ENCODE measurements at places on chromosomes 4 and X.

GRCh38 chrX:18617407-18617750 is 54.5 kb downstream of the RS1 start:
- DNase-seq, result no peak

DNA sequence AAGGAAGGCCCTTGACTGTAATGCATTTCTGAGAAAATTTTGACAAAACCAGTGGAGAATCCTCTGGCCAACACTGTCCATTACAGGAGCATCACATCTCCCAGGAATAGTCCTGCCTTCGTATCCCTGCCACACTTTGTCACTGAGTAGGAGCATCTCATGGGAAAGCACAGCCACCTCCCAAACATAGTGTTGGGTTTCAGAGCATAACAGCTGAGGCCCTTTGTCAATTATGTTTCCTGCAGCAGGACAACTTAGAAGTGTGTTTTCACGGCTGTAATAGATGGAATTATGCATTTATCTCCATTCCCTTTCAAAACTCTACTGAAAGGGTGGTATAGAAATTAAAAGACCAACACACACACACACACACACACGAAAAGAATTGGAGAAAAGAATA is 91.1 kb upstream of the SMAD1 start:
- DNase-seq, result no peak

DNA sequence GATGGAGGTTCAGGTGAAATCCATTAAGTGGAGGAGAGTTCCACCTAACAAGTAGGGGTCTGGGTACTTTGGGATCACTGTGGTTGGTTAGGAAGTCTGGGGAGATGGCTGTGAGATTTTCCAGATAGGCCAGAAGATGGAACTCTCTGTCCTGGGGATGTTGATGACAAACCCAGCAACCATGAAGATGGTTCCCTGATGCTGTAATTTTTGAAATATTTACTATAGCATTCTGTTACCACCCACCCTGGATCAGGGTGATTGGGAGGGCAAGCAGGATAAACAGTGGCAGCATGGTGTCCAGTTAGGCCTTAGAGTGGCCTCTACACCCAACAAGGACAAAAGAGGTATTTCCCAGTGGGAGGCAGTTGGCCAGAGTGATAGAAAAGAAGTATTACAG is 15.9 kb upstream of the NELFA start:
- DNase-seq, result no peak

DNA sequence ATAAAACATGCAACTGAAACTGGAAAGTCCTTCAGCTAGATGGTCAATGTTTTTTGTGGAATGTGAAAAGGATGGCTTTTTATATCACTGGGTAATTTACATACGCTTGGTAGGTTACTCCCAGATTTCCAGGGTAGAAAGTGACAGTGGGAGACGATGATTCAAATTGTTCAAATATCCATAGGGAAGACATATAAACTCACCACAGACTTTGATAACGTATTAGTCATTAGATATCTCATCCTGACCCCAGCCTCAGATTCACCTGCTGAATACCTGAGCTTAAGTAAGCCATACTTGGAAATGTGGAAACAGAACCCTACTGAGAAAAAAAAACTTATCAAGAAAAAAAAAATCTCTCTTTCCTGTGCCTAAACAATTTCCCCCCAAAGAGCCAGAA is 169.4 kb downstream of the ZNF674 start:
- no peak for DNase-seq

DNA sequence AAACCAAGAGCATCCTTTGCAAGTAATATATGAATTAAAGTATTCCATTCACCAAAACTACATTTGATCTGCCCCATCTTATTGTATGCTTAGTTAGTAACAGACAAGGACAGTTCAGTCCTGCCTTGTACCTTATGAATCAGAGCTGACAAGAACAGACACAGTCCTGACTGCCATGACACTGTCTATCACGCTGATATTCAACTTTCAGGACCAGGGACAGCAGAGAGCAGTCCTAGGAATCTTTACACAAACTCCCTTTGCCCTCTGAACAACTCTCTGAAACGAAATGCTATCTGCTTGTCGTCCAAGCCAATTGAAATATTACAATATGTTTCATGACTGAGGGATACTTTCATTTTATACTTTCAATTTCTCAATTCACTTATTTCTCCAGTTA is 268.6 kb upstream of the VCX start:
- DNase-seq, result no peak

DNA sequence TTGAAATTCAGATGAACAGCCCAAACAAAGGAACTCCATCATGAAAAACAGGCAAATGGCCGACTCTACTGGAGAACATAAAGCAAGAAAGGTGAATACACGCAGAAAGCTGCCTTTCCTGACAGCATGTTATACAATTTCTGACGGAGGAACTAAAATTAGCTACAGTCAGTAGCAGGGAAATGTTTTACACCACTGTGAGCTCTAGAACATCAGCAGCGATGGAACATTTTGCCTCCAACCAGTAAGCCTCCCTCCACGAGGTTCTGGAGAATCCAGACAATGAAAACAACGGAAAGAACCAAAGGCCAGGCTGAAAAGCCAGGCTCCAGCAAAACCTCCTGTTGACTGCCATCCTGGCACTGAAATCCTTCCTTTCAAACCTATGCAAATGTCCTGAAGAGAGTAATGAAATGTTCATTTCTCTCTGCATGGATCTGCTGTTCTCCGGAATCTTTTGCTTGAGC is 78.9 kb downstream of the IRF2 start:
- DNase-seq, result no peak
